ENCODE measurements at places on chromosomes 2 and 18. TPM values are rescaled to one million over a fixed set of nuclear protein-coding genes. Genes with fewer than 3 reads are reported as not detected.

PARD6G gene
- total RNA-seq, result 5.9 TPM

STON1 gene
- 7.5 TPM for total RNA-seq

DLGAP1 gene
- total RNA-seq, result under 0.01 TPM

SMYD1 gene
- not detected for total RNA-seq

GCG gene
- total RNA-seq, result not detected

SDC1 gene
- 12.1 TPM for total RNA-seq

MERTK gene
- total RNA-seq, result 2.7 TPM

EPB41L3 gene
- total RNA-seq, result 44.6 TPM

NIFK gene
- 42.8 TPM for total RNA-seq

AKAIN1 gene
- not detected for total RNA-seq

POTEJ gene
- total RNA-seq, result not detected

TANK gene
- total RNA-seq, result 44.7 TPM

LRRTM1 gene
- total RNA-seq, result not detected

BOLL gene
- total RNA-seq, result 0.08 TPM

TMEM17 gene
- total RNA-seq, result 1.3 TPM

TEKT4 gene
- not detected for total RNA-seq

IL36A gene
- total RNA-seq, result not detected

AQP12A gene
- not detected for total RNA-seq

PLGLB1 gene
- 1.2 TPM for total RNA-seq

KANSL3 gene
- total RNA-seq, result 26.8 TPM

CIB4 gene
- not detected for total RNA-seq

SCN7A gene
- 3.5 TPM for total RNA-seq

TSPYL6 gene
- not detected for total RNA-seq

CDH20 gene
- total RNA-seq, result 0.13 TPM

SRD5A2 gene
- total RNA-seq, result not detected

FAM124B gene
- 0.26 TPM for total RNA-seq

ARPC2 gene
- 508 TPM for total RNA-seq

VIL1 gene
- total RNA-seq, result not detected

CD8B2 gene
- not detected for total RNA-seq

DES gene
- under 0.01 TPM for total RNA-seq

MROH2A gene
- not detected for total RNA-seq

SLC5A7 gene
- not detected for total RNA-seq

RSAD2 gene
- total RNA-seq, result not detected

CCDC85A gene
- not detected for total RNA-seq

SULT1C2 gene
- not detected for total RNA-seq

SLC9A4 gene
- total RNA-seq, result not detected

PLEK gene
- total RNA-seq, result not detected

NEU2 gene
- total RNA-seq, result not detected

KCNG2 gene
- total RNA-seq, result 4.7 TPM

All from epithelial cell of alveolus of lung (primary cell).